ENCODE measurements at places on chromosomes 3 and 15.

DNA sequence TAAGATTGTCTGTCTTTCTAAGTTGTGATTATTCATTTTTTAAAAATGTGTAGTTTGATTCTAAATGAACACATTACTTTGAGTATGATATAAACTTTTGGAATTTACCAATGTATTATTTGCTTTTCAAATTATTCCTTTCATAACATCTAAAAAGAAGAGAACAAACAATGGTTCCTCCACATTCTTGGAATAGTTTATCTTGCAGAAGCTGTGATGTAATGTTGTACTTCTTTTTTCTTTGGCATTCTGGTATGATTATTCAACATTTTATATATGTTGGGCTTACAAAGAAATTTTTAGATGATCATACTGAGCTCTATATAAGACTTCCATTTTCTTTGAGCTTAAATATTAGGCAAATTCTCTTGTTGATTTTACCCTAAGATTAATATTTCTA is 419.2 kb downstream of the DIPK2A start:
- no peak for DNase-seq

DNA sequence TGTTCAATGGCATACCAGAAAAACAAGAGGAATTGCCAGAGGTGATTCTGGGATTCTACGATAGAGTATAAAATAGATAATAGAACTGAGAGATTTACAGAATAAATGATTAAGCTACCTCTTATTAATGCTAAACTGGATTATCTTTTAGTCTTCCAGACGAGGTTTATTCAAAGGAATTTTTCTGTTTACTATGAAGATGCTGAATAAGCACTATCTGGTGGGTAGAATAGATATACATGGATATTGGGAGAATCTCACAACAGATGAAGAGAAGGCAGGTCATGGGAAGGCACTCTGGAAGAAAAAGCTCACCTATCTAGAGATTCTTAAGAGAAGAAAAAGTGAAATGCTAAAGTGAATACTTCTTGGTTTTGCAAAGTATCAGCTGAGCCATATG is 11.2 kb downstream of the CIP2A start:
- DNase-seq: no peak

- DNase-seq: no peak
These were observed 27.7 kb downstream of the TNIK start for GRCh38 chr3:171432548-171432947.

GRCh38 chr15:37217567-37217966 is 117.2 kb upstream of the MEIS2 start:
- no peak for DNase-seq

DNA sequence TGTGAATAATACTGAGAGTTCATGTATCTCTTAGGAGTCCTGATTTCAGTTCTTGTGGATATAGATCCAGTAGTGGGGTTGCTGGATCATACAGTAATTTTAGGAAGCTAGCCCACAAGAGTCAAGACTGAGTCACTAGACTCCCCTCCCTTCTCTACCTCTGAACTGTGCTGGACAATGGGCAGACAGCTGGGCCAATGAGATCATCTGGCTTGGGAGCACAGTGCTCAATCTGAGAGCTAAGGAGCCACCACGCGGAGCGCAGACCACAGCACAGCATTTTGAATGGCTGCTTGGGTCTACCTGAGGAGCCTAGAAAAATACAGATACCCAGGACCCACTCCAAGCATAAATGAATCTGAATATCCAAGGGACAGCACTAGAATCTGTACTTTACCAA is 32.5 kb downstream of the WNT5A start:
- DNase-seq: no peak

- DNase-seq: no peak
These were observed 9.0 kb upstream of the LRRFIP2 start for GRCh38 chr3:37183375-37183831.

DNA sequence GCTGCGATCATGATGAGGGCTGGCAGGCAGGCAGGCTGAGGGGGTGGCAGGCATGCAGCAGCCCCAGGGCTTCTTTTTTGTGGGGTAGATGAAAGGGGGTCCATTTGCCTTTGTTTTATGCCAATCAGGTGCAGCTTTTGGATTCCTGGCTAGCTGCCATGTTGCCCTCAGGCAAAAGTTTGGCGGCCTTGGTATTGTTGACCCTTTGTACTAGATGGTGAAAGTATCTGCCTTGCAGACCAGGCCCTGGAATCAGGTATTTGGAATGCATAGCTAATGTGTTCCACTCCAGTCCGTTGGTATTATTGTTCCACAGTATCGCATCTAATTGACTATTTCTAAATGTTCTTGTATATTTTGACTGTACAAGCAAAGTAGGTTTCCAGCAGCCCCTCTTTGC is 35.0 kb downstream of the EEFSEC start:
- DNase-seq: no peak

GRCh38 chr3:40580494-40581091 is 55.8 kb downstream of the ZNF621 start:
- DNase-seq: peak; percentile 50

Data from stimulated activated CD4-positive, alpha-beta T cell treated with anti-CD3 and anti-CD28 coated beads, Interleukin-4, amount 100 ng/mL, for 4 hours (primary cell).